ENCODE measurements at places on chromosomes 7 and 10.

GRCh38 chr7:49773936-49774458, 559 bp downstream of the VWC2 start:
- DNase-seq, result no peak

DNA sequence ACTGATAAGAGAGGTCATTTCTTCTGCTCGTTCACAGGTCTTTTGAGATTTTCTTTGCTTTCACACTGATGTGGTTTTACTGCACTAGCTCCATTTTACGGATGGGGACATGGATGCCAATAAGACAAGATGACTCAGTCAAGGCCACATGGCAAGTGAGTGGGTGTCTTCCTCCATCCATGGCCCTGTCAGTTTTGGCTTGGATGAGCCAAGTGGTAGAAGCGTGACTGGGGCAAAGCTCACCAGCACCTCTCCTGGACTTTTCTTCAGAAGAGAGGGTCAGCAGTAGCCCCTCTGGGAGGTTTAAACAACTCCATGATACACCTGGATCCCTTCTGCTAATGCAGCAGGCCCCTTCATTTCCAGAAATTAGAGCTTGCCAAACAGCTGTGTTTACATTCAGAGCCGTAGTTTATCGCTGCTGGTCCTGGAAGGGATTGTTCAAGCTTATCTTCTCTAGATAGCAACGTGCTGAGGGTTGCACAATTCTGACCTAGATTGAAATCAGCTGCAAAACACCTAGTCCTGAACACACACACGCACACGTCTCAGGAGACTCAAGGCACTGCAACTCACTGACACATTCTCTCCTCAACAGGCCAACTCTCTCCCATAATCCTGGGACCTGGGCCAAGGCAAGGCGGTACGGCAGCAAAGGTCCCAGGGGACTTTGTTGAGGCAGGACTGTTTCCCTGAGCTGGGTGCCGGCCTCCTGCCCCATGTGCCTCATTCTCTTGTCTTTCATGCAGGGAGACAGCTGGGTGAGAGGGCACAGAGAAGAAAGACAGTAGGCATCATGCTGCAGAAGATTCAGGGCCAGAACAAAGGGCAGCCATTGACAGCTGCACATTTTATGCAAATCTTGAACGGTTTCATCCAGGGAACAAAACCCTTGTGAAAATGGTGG, 14.2 kb upstream of the PDCD4 start:
- DNase-seq, result peak; percentile 77

DNA sequence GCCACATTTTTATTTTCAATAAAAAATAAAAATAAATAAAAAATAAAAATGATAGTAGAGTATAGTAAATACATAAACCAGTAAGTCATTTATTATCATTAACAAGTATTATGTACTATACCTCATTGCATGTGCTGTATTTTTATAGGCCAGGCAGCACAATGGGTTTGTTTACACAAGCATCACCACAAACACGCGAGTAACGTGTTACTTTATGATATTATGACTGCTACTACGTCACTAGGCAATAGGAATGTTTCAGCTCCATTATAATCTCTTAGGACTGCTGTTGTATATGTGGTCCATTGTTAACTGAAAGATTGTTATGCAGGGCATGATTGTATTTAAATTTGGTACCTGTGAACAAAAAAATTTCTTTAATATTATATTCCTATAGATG, 20.8 kb upstream of the SDHAF3 start:
- DNase-seq, result no peak

DNA sequence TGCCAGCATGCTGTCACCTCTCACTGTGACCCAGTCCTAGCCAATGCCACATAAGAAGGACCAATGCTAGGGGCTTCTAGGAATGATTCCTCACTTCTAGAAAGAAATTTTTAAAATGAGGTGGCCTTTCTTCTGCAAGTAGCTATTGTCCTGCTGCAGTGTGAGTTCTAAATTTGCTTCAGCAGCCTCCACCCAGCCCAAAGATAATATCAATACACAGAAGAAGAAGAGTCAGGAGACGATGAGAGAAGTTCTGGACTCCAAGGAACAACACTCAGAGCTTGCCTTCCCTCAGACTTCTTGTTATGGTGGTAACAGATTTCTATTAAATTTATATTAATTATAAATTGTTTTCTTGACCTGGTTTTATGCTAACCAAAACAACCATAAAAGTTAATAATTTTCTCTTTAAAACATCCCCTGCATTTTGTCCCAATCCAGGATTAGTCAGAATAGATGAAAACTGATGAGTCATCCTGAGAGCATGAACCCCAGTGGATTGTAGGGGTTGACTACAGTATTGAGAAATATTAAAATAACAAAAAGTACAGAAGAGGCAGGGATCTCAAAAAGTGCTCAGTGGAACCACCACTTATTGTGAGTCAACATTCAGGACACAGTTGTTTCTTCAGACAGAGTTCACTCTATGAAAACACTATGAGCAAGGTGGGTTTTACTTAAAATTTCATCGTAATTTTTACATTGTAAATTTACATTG, 29.6 kb upstream of the AKR1C2 start:
- peak; percentile 45 for DNase-seq

GRCh38 chr7:64872351-64873154, 30.5 kb upstream of the ZNF273 start:
- DNase-seq, result no peak

DNA sequence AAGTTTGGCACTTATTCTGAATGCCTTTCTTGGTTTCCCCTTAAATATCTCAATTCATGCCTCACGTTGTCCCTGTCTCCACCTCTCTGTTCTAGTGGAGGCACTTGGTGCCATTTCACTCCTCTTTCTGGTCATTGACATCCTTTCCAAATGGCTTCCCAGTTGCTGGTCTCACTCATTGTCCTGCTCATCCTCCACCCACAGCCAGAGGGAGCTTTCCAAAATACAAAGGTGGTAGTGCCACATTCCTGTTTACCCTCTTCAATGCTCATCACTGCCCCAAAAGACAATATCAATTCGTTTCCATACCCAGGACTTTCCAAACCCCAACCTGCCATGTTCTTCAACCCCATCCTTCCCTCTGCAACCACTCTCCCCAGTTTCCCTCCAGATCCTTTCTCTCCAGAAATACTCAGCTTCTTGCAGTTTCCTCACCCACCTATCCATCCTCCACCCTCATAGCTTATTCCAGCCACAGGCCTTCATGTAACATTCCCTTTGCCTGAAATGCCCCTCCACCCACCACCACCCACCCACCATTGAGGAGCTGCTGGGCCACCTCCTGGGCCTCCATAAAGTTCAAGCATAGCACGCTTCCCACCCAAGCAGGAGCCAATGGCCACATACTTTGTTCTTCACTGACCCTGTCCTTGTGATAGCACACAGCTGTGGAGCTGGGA, 63.1 kb upstream of the ADRB1 start:
- no peak for DNase-seq

DNA sequence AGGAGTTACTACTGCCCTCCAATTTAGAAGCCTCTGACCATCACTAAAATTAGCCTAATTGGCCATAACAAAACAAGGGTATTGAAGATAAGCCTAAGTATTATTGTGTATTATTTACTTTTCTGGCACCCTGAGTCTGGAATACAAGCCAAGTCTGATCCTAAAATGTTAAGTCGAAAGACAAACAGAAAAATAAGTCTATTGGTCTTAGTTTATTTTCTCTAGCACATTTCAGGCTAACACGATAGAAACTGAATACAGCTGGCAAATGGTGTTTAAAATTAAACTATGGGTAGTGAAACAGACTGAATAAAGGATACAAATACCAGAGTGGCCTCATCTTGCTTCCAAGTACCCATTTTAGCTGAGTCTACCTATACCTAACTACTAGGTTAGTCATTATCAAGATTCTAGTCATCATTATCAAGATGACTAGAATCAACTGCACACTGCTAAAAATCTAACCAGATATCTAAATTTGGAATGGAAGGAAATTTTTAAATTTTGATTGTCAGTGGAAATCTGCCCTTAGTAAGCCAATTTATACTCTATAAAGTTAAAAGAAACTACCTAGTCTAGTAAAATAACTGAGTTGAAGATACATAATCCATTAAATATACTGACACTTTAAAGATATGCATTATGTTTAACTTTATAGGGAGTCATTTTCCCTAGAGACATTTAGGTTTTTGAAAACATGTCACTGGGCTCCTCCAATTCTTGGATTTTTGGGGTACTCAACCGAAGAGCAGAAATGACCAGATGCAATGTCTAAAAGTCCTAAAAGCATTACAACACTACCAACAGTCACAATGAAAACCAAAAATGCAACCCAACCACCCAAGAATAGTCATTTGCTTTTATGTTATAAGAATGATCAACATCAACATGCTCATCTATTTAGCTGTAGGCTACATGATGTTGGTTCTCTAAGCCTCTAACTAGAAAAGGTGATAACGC, 80.9 kb downstream of the NT5C2 start:
- no peak for DNase-seq

DNA sequence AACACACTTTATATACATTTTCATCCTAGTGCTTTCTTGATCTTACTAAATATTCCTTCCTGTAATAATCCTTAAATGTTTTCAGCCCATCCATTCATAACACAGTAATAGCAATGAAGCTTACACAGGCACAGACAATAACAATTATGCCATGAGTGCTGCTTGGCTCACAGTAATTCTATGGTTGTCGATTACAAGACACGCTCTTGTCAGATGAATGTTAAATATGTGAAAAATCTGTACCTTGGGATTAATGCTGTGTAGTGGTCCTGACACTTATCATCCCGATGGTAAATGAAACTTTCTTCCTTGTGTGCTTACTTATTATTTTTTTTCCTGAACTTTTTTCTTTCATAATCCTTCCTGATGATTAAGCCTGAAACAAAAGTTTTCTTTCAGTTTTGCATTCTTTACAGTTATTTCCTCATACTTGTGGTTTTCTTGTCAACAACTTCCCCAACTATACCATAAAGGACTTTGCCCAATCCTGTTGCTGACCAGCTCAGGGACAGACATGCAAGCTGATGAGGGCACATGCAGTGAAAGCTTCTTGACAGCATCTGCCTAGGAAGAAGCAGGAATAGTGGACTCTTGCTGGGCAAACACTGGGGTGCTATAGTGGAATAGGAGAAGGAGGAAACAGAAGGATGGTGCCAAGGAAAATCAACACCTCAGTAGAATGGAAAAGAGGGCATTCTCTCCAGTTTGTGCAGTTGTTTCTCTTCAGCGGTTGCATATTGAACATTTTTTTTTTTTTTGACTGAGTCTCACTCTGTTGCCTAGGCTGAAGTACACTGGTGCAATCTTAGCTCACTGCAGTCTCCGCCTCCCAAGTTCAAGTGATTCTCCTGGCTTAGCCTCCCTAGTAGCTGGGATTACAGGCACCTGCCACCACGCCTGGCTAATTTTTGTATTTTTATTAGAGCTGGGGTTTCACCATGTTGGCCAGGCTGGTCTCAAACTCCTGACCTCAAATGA, 6.7 kb upstream of the MGAM2 start:
- peak; percentile 92 for DNase-seq

DNA sequence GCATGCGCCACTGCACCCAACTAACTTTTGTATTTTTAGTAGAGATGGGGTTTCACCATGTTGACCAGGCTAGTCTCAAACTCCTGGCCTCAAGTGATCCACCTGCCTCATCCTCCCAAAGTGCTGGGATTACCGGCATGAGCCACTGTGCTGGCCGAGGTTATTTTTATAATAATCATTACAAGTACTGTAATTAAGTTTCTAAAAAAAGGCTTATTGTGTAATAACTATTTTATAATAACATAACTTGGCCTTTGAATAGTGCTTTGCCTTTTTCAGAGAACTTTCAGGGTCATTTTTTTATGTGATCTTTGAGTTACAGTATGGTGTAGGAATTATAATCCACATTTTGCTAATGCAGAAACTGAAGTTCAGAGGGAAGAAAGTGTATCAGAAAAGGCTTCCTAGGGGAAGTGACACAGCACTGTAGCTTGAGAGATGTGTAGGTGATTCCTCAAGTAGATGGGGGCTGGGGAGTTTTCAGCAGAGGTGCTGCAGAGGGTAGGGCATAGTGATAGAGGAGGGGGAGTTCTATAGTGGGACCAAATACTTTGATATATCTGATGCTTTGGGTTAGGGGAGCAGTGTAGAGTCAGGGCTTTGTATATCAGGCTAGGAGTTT, 9.2 kb upstream of the SYPL1 start:
- no peak for DNase-seq

GRCh38 chr10:71138166-71138830, 74.1 kb upstream of the UNC5B start:
- no peak for DNase-seq

DNA sequence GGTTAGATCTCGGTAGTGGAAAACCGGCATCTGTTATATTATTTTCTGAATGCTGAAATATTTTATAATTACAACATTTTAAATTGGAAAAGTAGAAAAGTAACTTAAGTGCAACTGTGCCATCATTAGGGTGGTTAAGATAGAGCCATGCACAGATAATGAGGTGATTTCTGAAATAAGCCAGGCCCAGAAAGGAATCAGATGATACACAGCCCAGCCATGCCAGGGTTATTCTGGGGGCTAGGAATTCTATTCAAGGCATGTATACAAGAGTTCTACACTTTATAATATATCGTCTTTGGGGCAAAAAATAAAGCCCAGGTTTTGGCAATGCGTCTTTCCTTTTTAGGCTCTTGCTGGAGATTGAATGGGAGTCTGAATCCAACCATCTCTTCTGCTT, 128.7 kb downstream of the ITGB8 start:
- no peak for DNase-seq

DNA sequence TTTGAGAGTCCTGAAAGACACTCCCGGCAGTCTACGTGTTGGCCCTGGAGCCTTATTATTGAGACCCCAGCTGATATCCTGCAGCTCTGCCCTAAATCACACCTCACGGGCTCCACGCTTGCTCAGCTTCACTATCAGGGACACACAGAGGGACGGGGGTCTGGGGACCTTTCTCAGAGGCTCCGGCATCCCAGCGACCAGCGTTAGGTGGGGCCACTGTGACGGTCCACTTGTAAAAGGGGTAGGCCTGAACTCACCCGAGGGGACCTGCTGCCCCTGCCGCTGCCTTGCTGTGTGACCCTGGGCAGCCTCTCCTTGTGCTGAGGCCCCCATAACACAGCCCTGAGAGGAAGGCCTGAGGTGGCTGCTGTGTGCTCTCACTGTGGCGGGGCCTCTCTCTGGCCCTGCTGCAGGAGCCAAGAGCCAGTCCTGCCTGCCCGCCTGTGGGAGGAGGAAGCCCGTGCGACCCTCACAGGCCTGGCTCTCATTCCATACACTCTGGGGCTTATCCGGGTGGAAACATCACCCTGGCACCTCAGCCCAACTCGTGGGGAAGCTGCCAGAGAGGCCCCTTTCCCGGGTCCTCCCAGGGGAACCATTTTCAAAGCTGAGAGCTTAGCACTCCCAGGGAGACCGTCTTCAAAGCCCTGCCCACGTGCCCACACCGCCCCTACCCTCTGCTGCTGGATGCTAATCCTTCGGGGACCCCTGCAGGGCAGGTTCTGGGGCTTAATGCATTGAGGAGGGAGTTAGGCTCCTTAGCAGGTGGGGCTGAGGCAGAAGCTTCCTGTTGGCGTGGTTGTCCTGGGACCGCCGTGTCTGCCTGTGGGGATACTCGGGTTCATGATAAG, 21.7 kb downstream of the AQP1 start:
- no peak for DNase-seq

All from suppressor macrophage (primary cell).